ENCODE measurements at places on chromosomes 1 and 21.

- no peak for DNase-seq
Measured at GRCh38 chr1:162694911-162695310, 62.6 kb downstream of the DDR2 start.

GRCh38 chr1:156889802-156890580, 3.5 kb upstream of the PEAR1 start:
- DNase-seq, result peak; percentile 69

DNA sequence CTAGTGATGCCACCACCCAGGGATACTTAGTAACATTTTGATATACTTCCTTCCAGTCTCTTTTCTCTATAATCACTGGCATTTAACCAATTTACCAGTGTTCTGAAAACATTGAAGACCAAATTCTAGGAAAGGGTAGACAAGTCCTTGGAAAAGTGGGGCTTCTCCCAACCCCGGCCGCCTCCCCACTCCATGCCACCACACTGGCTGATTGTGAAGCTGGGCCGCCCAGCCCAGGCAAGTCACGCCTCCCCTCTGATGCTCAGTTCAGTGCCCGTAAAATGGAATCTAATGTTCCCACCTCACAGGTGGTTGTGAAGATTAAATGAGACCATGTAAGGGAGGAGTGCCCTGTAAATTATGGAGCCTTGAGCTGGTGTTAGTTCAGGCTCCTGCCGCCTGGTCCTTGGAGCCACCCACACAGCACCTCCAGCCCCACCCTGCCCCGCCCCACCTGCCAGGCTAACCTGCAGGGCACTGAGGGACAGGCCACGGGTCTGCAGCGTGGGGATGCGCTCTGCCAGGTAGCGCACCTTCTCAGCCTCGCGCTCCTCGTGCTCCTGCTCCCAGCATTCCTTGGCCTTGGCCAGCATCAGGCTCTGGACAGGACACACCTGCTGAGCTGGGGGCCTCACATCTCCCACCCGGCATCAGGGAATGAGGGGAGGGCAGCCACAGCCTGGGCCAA, 7.3 kb downstream of the TNNI1 start:
- DNase-seq, result no peak

- DNase-seq, result no peak
Measured at GRCh38 chr1:178867670-178868069, 3.2 kb downstream of the ANGPTL1 start.

DNA sequence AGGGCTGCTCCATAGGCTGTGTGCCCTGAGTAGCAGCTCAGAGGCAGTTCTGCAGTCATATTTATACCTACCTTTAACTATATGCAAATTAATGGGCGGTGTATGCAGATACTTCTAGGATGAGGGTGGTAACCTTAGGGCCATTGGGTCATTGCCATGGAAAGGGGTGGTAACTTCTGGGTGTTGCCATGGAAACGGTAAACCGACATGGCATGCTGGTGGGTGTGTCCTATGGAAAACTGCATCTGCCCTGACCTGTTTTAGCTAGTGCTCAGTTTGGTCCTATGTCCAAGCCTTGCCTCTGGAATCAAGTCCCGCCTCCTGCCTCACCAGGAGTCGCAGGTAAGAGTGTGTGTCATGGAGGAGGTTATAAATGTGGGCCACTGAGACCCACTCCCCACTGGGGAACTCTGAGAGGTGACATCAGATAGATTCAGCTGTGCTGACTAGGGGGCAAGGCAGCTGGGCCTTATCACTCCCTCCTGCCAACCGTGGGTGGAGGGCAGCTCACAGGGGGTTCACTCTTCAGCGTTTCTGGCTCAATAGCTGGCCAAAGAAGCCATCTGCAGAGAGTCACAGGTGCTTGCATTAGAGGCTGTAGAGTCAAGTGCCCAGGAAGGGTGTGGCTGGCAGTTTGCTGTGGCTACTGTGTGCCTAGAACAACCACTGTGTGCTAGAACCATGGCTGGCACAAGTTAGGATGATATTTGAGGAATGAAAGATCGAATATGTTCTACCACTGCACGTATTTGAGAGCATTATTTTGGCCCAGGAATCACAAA, 19.0 kb downstream of the BACE2 start:
- DNase-seq, result no peak

DNA sequence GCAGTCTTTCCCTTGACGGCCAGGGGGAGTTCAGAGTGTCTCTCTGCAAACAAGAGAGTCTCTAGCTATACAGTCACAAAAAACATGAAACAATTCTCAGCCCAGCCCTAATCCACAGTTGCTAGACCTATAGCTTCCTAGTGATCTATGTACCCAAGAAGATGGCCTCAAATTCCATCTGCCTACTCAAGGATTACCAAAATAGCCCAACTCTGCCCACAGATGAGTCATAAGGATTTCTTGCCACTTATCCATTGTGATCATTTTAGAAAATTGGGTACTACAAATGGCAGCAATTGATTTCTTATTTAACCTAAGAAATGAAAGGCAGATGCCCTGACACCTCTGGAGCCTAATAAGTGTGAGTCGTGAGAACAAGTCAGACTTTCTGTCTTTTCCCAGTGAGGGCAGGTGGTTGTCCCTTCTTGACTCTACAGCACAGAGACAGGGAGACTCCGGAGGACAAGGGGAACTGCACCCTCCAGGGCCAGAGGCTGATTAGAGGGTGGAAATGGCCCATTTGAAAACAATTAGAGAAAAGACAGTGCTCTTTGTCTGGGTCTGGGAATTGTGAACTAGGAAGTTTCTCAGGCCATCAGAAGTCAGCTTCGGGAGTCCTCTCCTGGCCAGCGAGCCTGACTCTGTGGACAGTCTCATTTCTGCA, 65.4 kb downstream of the ABCA4 start:
- no peak for DNase-seq

- DNase-seq, result no peak
Measured at GRCh38 chr1:228827019-228827418, 91.7 kb downstream of the RHOU start.

DNA sequence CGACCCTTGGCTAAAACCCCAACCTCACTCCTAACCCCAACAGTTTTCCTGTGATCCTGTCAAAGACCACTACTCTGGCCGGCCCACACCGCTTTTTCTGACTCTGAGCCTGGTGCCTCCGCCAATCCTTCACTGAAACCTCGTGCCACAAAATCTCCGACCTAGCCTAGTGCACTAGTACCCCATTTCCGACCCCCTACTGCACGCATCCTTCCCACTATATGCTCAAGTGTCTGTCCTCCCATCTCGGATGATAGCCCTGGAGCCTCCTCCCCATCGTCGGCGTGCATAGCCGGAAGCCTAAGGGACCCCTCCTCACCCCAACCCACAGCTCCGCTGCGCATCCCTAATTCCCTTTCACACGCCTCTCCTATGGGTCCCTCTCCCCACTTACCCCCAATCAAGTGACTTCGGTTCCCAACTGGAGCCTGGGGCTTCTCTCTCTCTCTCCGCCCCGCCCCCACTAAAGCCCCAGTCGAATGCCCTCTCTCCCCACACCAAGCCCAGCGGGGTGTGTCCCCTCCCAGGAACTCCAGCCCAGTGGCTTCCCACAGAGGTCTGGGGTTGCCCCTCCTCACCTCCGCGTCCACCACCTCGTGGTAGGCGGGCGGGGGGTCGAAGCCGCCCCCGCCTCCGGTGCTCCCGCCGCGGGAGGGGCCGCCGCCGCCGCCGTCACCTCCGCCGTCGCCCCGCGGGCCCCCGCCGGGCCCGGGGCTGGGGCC, 791 bp downstream of the USP24 start:
- DNase-seq, result peak; percentile 54

- DNase-seq, result peak; percentile 59
Measured at GRCh38 chr1:244052016-244052727, 1.1 kb downstream of the ZBTB18 start.

GRCh38 chr21:34941162-34941561, 107.9 kb downstream of the RUNX1 start:
- no peak for DNase-seq

DNA sequence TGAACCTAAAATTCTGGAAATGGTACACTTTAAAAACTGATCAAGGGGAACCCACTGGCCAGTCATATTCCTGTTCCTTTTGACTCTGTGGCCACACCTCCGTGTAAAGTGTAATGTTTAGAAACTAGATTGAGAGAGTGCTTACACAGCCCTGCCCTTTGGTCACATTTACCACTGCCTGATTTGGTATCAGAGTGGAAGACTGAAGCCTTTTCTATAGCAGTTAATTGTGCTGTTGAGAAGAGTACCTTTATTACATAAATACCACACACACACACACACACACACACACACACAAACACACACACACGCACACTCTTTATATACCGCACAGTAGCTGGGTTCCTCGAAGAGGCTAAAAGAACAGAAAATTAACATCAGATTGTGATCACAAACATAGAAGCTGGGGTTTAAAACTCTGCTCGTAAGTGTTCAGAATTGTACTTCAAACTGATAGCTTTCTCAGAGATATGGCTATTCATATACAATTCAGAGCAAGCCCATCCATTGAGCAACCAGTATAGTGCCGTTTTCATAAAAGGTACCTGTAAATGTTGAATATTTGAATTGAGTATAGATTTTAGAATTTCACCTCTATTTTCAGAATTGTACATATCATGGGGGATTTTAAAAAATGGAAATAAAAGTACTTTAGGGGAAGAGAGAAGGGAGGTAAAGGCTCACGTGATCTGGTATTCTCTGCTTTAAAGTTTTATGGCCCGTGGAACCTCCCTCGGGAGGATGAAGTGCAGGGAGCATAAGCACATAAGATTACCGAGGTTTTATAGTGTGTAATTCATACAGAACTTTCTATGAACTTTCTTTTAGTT, 37.5 kb downstream of the CAMTA1 start:
- DNase-seq, result no peak

GRCh38 chr1:228176461-228177182, 11.0 kb downstream of the IBA57 start:
- DNase-seq, result no peak

- DNase-seq, result no peak
Measured at GRCh38 chr1:184412472-184412871, 25.6 kb downstream of the C1orf21 start.

DNA sequence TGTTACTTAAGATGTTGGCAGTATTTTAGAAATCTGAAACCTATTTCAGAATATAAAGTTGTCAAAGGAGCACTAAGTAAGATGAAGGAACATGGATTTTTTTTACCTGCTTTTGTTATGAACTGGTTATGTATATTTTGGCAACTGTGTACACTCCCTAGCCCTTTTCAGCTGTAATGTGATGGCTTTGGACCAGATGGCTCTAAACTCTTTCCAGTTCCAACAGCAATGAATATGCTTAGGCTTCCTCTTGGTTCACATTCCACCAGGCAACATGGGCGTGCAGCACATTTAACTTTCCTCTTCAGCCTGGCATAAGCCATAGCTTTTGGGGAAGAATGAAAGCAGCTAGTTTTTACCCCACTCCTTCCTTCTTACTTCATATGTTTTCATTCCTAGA, 95.6 kb upstream of the ADAMTS5 start:
- DNase-seq, result no peak

DNA sequence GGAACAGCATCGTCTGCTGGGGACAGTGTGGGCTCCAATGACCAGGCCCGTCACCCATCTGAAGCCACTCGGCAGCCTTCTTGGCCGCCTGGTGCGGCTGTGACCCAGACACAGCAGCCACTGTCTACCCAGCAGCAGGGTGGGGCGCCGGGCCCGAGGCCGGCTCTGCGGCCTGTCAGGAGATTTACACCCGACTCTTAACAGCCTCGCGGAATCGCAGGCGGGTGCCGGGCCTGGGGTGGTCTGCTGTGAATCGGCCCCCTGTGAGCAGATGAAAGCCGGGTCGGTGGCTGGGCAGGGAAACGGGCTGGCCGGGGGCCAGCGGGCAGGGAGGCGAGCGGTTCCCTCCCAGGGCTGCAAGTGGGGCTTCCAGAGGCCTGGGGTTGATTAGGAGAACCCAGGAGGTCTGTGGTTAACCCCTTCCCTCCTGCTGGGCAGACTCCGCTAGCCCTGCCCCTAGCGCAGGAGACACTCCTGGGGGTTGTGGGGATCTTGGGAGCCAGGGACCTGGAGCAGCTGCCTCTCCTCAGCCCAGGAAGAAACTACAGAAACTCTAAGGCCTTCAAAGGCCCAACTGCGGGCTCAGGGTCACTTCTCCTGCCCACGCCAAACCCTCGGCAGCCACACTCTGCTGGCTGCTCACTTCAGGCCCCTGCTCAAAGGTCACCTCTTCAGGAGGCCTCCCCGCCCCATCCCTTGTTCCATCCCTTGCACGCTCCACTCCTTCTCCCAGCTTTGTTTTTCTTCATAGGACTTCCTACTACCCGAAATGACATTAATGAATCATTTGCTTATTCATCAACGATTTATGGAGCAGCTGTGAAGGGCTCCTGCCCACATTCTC, 15.6 kb downstream of the RUNX3 start:
- peak; percentile 41 for DNase-seq

DNA sequence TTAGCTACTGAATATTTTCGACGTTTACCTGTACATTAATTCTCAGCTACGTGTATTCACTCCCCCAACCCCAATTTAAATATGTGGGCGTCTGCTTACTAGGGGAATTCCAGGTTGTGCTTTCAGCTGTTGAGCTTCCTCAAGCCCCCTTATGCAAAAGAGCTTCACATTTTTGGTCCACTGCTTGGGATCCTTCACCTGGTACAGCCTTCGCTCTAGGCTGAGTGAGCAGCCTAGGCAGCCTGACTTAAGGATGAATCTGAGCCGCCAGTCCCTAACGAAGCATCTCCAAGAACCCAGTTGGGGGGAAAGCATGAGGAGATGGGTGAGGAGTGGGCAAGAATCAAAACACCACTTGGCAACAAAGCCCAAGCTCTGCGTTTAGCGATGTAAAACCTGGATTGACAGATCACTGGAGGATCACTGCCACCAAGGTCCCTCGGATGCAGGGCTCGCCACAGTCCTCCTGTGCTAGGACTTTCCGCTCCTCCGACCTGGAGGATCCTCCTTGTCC, 674 bp downstream of the BCL10 start:
- DNase-seq, result no peak

DNA sequence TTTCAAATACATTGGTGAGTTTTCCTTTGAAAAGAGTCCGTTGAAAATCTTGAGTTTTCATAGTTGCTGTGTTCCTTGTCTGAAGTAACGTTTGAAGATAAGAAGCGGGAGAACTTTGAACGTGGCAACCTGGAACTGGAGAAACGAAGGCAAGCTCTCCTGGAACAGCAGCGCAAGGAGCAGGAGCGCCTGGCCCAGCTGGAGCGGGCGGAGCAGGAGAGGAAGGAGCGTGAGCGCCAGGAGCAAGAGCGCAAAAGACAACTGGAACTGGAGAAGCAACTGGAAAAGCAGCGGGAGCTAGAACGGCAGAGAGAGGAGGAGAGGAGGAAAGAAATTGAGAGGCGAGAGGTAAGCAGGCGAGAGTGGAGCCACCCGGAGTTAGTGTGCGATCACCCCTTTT, 129.7 kb downstream of the ITSN1 start:
- DNase-seq, result no peak

DNA sequence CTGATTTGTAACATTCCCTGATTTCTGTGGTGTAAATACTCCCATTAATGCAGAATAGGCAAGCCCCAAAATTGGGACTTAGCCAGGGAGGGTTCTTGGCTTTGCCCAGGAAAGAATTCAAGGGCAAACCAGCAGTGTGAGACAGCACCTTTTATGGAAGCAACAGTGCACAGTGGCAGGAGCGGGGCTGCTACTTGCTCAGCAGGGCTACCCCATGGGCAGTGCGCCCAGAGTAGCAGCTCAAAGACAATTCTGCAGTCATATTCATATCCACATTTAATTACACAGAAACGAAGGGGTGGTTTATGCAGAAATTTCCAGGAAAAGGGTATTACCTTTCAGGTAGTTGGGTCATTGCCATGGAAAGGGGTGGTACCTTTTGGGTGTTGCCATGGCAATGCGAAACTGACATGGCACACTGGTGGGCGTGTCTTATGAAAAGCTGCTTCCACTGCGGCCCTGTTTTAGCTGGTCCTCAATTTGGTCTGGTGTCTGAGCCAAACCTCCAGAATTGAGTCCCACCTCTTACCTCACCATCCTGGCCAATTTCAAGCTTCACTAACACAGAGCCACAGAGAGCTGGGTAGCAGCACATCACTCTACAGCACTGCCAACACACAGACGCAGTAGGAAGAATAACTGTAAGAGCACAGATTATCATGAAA, 35.9 kb downstream of the FHAD1 start:
- DNase-seq, result no peak

Data from globus pallidus (tissue), 1 donor.